SK-MEL-5 (cell line): ENCODE measurements at places on chromosomes 7 and 10.
A peak's percentile ranks its signal among the peaks of the same experiment; 100 is the strongest.

DNA sequence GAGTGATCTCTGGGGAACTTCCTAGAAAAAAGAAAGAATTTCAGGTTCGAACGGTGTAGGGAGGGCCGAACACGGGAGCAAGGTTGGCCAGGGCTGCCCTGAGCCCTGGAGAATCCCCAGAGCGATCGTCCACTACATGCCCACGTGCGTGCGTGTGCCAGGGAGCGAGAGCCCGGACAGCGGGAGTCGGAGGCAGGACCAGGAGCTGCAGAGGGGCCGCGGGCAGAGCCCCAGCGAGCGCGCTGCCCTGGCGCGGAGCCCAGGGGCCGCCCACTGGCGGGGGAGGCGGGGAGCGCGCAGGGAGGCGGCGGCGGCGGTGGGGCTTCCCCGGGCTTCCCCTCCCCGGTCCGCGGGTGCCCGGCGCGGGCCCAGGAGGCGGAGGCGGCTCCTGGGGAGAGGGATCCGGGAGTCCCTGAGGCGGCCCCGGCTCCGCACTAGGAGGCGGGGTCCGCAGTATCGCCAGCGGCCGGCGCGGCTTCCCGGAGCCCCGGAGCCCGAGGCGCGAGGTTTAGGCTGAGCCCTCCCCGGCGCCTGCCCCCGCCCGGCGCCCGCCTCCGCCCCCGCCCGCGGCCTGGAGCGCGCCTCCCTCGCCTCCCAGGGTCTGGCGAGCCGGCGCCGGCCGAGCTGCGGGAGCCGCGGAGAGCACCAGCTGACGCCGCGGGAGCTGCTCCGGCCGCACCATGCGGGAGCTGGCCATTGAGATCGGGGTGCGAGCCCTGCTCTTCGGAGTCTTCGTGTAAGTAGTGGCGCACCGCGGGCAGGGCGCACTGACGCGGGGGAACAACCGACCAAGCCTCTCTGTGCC is at the start of gene PLPP4:
PLPP4 (plus strand) TSS at position 602 of the 805 bp plus-strand sequence; CDS start at position 681, 79 bp downstream.
- no peak for DNase-seq

- DNase-seq = no peak
These were observed 6.2 kb downstream of the ZYX start for GRCh38 chr7:143387156-143387975.

GRCh38 chr10:62248465-62248864 is 20.2 kb downstream of the RTKN2 start:
- DNase-seq = peak; percentile 35

- no peak for DNase-seq
These were observed 67.7 kb upstream of the SVIL start for GRCh38 chr10:29702273-29703164.

DNA sequence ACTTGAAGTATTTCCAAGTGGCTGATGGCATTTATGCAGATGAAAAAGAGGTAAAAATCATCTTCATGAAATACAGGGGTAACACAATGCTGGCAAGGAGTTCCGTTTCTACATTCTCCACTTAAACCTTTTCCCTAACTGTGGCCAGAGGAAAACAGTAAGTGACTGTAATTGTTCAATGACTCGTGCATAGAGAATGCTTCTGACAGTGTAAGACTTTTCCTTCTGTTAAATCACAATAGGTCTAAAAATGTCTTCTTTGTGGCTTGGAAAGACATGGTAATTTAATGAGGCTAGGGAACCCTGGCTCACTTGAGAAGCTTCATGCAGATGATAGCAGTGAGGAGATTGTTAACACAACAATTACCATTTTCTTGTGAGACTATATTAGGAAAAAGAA is 50.3 kb upstream of the RSU1 start:
- DNase-seq = peak; percentile 19

DNA sequence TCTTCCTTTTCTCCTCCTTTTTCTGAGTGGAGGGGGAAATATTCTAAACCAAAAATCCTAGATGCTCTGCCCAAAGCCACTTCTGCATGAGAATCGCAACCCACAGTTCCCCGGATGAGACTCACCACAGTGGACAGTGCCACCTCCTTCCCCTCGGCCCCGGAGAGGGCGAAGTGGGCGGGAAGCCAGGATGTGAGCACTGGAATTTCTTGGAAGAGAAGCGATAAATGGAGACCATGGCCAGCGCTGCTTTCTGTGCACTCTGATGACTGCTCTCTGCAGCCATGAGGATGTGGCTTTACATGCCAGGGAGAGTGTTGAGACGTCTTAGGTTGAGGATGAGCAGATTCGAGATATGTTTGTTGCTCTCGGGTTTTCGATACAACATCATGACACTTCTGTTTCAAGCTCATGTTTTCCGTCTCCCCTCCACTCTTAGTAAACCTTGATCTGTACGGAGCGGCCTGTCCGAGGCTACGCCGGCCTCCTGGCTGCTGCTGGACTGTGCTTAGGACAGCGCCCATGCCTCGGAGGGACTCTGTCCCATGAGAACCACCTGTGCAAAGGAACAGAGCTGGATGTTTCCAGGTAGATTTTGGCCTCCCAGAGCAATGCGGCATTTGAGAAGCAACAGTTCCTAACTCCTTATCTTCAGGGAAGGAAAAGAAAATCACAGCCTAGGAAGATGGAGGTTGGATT is 414.6 kb upstream of the FOXK1 start:
- DNase-seq = no peak
